ENCODE measurements at places on chromosomes 7 and 10. TPM values are rescaled to one million over a fixed set of nuclear protein-coding genes. Genes with fewer than 3 reads are reported as not detected.
A peak's percentile ranks its signal among the peaks of the same experiment; 100 is the strongest.

DNA sequence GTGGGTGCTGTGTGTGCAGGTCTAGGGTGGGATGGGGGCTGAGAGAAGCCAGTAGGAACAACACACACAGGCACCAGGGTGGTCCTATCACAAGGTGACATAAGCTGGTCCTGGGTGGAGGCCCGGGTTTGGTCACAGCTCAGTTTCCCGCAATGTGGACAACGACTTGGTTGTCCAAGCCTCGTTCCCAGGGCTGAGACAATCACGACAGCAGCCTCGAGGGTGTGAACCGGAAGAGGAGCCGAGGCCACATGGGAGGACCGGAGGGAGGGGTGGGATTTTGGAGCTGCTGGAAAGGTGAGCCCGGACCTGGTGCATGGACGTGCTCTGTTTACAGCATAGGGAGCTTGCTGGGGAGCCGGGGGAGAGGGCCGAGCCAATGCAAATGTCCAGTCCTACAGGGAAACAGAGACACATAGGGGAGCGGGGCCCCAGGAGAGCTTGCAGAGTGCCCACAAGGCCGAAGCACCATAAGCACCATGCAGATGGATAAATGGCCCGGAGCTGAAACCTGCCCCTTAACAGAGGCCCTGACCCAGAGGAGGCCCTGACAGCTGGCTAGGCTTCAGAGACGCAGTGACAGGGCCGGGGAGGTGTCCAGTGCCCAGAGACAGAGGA lies 92.8 kb downstream of the PRKAG2 start:
- no peak for DNase-seq

RELN gene
- 17.5 TPM for total RNA-seq

PILRA gene
- 2.8 TPM for total RNA-seq

DNA sequence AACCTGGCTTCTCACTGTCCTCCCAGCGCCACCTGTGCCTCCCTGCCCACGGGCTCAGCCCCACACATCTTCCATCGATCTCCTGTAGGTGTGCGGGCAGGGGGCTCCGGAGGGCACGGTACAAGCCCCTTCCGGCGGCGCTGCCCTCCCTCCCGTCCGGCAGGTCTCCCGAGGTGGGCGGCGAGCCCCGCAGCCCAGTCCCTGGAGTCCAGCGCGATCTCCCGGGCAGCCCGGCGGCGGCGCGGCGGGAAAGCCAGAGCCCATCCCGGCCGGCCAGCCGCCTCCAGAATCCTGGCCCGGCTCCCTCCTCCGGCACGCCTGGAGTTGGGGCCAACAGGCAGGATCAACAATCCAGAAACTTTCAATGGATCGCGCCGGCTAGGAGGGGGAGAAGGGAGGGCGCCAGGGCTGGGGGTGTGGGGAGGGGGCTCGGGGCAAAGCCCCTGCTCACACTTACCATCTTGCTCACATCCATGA lies 100.1 kb downstream of the HIP1 start:
- peak; percentile 72 for DNase-seq

FEZF1 gene
- 0.67 TPM for total RNA-seq

GRCh38 chr7:115782696-115783490 lies 247.7 kb downstream of the TFEC start:
- no peak for DNase-seq

LRRC18 gene
- total RNA-seq = not detected

MCM10 gene
- 31.7 TPM for total RNA-seq

DNA sequence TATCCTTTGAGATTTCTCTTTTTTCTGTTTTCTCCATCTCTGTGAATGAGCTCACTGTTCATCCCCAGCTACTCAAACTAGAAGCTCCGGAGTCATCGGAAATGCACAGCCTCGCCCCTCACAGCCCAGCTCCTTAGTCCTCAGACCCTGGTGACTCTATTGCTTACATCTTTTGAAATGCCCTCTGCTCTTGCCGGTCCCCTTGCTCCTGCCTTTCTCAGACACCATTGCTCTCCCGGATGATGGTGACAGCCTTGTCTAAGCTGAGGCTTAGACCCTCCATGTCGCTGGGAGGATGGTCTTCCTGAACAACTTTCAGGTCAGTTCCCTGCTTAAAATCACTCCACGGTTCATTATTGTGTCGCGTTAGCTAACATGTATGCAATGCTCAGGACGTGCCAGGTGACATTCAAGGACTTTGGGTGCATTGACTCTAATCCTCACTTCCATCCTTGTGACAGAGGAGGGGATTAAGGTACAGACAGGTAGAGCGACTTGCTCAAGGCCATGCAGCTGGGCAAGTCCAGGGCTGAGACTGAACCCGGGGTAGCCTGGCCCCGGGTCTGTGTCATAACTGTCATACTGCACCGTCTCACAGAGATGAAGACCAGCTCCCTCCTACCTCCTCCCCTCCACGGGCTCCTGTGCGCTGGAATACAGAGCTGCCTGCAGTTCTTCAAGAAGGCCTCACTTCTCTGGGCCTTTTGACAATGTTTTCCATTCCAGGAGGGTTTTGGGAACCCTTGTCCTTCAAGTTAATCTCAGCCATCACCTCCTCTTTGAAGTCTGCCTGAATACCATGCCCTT lies 4.3 kb upstream of the UCMA start:
- DNase-seq = no peak

GRCh38 chr10:73167458-73167782 lies 388 bp downstream of the ECD start:
- DNase-seq = no peak

PGAM1 gene
- 207 TPM for total RNA-seq

DNA sequence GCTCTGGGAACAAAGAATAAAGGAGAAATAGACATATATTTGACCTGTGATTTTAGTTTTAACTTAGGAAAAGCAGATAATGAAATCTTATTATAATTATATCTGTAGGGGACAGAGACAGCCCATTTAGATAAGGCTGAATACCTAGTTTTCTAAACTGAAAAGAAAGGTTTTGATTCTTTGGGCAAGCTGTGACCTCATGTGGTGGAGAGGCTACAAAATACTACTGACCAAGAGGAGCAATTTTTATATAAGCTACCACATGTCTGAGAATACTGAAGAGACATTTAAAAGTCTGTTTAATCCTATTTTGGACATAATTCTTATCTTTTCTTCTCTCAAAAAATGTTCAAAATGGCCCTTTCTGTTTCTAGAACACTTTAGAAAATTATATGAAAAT lies 271.0 kb downstream of the MTERF1 start:
- no peak for DNase-seq
